CD8-positive, alpha-beta memory T cell (primary cell): ENCODE measurements at places on chromosomes 11 and 22. TPM values are rescaled to one million over a fixed set of nuclear protein-coding genes. Genes with fewer than 3 reads are reported as not detected.

The INS gene
- not detected for total RNA-seq

DNA sequence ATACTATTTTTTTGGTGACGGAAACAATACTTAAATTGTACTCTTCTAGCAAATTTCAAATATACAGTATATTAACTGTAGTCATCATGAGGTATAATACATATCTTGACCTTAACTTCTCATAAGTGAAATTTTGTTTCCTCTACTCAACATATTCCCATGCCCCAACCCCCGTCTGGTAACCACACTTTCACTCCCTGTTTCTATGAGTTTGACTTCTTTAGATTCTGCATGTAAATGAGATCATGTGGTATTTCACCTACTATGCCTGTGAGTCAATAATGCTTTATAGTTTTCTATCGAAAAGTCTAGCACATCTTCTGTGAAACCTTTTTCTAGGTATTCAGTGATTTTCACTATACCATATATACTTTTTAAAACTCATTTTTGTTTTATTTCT is 663.2 kb downstream of the CNTN5 start:
- no peak for DNase-seq

DNA sequence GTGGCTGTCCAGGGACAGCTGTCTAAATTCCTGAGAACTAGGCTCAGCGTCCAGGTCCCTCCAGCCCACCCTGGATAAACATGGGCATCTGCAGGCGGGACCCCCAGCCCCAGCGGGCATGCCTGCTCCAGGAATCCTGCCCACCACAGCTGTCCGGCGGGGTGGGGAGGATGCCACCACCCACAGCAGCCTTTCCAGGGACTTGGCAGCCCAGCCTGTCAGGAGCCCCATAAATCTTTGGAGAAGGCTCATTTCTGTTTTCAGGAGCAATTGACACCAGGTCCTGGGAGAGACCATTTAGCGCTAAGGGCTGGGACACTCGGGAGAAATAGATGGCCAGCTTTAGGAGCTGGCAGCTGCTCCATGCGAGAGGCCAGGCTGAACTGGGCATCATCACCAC is 358.9 kb downstream of the CADM1 start:
- no peak for DNase-seq

The PDE2A gene
- total RNA-seq: 0.66 TPM

- no peak for DNase-seq
Measured at GRCh38 chr11:20599221-20600019, at the start of gene SLC6A5. TSS of gene SLC6A5 (plus strand) at chr11:20599608. CDS start at chr11:20599673, 65 bp downstream.

DNA sequence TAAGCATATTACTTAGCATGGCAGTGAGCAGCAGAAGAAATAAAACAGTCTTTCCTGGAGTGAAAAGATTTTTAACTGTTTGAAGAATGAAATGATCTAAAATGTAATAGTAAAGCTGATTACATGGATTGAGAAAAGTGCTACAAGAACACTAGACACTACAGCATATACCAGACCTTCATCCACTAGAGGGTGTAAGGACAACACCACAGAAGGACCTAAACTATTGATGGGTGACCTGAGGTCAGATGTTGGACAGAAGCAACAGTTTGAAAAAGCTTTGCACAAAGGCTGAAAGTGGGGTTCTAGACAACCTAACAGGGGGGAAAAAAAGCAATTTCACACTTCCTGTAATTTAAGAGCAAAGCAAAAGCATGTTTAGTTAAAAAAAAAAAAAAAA is 97.7 kb downstream of the RBFOX2 start:
- no peak for DNase-seq

DNA sequence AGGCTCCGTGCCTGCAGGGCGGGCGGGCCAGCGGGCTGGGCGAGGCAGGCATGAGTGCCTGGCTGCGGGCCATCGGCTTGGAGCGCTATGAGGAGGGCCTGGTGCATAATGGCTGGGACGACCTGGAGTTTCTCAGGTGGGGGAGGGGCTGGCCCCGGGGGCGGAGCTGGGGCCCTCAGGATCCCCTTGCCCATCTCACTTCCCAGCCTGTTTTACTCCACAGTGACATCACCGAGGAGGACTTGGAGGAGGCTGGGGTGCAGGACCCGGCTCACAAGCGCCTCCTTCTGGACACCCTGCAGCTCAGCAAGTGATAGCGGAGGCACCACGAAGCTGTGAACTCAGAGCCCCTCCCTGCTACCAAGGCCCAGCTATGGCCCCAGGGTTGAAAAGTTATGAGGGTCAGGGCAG is 5.9 kb downstream of the PHOX2A start:
- peak; percentile 25 for DNase-seq

The SERPING1 gene
- total RNA-seq: not detected
